ENCODE measurements at places on chromosomes 12 and 14.

- no peak for DNase-seq
Observed at GRCh38 chr12:15708396-15709076, 80.7 kb downstream of the EPS8 start.

DNA sequence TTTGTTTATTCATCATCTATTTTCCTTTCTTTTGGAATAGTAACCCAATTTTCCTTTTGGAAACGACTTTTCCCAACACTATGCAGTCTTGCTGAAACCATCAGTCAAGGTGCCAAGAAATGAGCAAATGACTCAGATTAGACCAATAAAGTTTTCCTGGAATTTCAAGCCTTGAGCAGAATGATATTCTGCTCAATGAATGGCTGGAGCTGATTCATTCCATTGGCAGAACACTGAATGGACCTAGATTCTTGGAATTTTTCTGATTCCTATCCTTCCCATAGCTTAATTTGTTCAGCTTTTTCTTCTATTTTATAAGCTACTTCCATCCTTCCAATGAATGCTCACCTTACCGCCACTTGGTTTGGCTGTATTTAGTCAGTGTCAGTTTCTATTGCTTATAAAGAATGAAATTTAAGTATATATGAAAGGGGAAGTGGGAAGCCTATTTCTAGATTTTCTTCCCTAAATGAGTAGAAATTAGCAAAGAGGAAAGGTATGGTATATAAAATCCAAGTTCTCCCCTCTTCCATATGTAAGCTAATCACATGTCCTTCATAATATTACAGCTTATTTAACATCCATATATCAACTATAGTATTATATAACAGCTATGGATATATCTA, 89.0 kb downstream of the C14orf39 start:
- DNase-seq: no peak

- DNase-seq: no peak
Observed at GRCh38 chr14:79413734-79414428, 797.4 kb downstream of the DIO2 start.

- DNase-seq: peak; percentile 67
Observed at GRCh38 chr14:23929822-23930294, 23.7 kb upstream of the DHRS4 start.
